ENCODE measurements at places on chromosomes 1 and 21. TPM values are rescaled to one million over a fixed set of nuclear protein-coding genes. Genes with fewer than 3 reads are reported as not detected.
A peak's percentile ranks its signal among the peaks of the same experiment; 100 is the strongest.

DNA sequence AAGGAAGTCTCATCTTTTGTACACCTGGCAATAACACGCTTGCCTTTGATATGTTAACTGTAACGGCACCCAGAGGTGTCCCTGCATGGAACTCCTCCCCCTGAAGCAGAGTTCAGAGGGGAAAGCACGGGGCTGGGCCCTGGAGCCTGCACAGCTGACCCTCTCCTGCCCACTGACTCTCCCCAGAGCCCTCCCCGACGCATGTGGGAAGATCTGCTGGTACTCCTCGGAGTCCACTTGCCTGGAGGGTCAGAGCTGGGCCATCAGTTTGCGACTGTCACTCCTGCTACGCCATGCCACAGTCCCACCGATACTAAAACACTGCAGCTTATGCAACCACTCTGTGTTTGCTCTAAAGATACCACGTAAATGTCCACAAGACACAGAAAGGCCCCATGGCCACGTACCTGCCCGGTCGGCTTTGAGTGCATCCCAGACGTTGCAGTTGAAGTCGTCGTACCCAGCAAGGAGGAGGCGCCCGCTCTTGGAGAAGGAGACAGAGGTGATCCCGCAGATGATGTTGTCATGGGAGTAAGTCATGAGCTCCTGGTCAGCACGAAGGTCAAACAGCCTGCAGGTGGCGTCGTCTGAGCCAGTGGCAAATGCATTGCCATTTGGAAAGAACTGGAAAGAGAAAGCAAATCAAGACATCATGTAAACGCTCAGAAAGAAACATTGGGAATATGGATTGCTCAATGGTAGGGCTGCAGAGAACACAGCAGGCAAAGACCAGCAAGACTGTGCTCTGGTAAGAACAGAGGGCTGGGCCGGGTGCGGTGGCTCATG is 10.6 kb upstream of the NADK start:
- DNase-seq = no peak

GRCh38 chr21:38140207-38140903 is 116.4 kb upstream of the KCNJ15 start:
- DNase-seq = peak; percentile 85

ASAP3 gene
- total RNA-seq = 51.4 TPM

DNA sequence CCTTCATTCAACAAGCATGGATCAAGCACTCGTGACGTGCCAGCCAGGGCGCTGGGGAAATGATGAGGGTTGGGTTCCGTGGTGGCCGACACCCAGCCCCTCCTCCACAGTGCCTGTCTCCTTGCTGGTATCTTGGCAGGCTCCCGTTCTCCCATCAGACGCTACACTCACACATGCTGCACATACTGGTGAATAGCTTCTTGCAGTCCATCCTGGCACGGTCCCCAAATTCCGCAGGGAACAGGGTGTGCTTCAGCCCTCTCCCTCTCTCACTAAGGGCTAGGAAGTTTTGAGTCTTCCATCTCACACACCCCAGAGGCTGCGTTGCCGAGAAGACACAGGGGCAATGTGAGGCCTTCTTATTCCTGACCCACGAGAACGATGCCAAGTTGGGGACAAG is 10.1 kb upstream of the MEF2D start:
- peak; percentile 95 for DNase-seq

- DNase-seq = no peak
Measured at GRCh38 chr1:63142001-63142400, 180.4 kb upstream of the FOXD3 start.

NUAK2 gene
- 1.5 TPM for total RNA-seq

DNA sequence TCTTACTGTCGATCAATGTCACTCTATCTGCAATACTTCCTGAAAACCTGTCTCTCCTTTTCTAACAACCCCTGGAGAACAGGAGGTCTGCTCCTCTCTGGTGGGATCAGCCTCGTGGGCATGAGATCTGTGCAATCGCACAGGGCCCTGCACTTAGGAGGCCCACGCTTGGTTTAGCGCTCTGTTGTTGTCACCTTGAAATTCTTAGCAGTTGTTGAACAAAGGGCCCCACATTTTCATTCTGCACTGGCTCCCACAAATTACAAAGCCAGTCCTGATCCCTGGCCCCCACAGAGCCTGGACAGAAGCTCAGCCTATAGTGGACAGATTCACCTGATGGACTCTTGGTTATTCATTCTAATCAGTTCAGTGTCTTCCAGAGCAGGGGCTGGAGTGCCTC is 18.6 kb downstream of the SPOCD1 start:
- DNase-seq = no peak

- no peak for DNase-seq
Measured at GRCh38 chr1:18642278-18643095, 11.8 kb downstream of the PAX7 start.

DNA sequence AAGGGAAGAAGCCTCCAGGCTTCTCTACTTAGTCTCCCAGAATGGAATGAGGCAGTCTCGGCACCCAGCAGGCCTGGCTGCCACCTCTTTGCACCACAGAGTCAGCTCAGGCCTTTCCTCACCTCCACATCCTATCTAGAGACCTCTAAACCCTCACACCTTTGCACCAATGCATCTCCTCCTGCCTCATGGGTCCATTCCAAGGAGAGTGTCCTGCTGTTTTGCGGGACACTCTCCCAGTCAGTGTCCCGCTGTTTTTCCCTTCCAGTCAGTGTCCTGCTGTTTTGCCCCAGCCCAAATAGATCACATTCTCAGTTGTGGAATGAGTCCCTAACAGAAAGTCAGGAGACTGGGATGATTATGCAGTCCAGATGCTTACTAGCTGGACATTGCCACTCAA is 185.6 kb upstream of the CAMK1G start:
- no peak for DNase-seq

GRCh38 chr1:119974013-119974412 is 77.7 kb upstream of the ADAM30 start:
- no peak for DNase-seq

- DNase-seq = peak; percentile 69
Measured at GRCh38 chr21:44526096-44526997, 13.6 kb downstream of the KRTAP10-1 start.

DNA sequence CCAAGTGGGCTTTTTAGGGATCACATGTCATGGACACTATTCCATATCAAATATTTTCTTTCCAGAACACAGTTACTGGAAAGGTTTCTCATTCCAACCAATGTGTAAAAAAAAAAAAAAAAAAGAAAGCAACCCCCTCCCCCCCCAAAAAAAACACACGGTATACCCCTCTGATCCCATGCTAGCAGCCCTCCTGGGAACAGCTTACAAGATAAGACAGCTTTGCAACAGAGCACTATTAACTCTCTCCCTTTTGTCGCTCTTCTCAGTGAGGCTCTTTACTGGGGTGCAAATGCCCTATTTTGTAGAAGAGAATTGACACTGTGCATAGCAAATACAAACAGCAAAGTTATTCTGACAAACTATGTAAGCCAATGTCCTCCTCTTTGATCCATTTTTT is 161.2 kb downstream of the NTMT2 start:
- no peak for DNase-seq

- DNase-seq = no peak
Measured at GRCh38 chr1:184187097-184187496, 135.6 kb downstream of the TSEN15 start.

GRCh38 chr1:61797045-61797755 is 54.9 kb downstream of the PATJ start:
- no peak for DNase-seq

DNA sequence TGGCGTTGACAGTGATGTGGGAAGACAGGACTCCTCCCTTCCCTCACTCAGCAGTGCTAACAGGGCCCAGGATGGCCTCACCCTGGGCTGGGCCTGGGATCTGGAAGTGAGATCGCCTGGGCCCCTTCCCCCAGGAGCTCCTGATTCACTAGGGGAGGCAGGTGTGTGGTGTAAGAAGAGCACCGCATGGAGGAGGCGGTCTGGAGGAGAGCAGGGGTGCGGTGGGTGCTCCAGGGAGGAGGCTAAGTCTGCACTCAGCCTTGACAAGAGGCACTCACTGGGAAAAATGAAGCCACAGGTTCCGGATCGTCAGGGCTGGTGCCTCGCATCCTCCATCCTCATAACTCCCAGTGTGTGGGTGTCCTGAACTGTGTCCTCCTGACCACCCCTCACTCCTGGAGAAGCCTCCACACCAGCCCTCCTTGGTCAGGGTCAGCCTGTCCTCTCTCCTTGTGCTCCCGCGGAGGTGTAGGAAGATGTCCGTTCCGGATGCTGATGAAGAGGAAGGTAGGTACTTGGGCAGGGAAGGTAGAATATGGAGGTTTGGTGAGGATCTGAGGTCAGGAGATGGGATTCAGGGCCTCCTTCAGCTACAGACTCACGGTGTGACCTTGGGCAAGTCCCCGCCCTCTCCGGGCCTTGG is 142.1 kb upstream of the WNT4 start:
- DNase-seq = no peak

DNA sequence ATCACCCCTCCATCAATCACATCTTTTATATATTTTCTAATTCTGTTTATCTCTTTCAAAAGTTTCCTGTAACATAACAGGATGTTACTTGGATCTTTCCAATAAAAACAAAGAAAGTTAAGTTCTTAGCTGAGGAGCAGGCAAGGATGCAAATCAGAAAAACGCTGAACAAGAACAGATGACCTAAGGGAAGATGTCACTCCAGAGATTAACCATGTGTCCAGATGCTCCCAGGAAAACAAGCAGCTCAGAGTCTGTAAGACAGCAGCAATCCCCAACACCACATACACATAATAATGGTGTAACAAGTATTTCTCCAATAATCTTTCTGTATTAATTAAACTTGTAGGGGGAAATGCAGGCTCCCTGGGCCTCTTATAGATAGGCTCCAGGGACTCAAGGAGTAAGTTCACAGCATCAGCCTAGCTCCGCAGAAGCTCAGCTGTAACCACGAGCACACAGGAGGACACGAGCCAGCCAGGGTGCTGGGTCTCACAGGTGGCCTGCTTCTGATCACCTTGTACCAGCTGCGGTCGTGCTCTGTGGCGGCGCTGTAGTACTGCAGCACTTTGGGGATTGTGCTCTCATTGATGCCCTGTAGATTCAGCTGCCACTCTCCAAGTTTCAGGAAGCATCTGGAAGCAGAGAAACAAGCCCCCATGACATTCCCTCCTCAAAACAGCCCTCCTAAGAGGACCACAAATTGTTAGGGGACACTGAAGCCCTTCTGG is 33.1 kb upstream of the EXOSC10 start:
- no peak for DNase-seq

DNA sequence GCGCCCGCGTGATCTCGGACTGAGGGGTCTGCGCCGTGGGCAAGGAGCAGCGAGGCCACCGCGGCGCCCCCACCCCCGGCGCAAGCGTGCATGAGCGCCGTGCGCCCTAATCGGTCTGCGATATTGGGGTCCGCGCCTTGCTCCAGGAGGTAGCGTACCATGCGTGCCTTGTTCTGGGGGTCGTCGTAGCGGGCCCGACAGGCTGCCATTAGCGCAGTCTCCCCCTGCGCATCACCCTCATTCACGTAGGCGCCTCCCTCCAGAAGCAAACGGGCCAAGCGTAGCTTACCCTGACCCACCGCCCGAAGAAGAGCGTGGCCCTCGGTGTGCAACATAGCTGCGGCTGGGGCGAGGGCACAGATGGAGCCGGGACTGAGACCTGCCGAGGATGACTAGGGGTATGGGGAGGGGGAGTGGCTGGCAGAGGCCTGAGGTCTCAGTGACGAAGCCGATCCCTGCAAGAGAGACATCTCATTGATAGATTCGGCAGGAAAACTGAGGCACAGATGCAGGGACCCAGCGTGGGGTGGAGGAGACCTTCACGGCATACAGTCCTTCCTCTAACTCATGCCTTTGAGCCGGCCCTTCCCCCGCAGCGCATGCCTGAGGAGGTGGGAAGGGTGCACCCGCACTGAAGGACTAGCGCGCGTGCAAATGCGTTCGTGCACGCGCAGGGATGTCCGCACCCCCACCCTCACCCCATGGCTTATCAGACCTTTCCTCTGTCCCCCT is 2.8 kb downstream of the ANKRD34A start:
- DNase-seq = peak; percentile 83

GRCh38 chr1:151897991-151898431 is 11.3 kb downstream of the THEM4 start:
- no peak for DNase-seq

DNA sequence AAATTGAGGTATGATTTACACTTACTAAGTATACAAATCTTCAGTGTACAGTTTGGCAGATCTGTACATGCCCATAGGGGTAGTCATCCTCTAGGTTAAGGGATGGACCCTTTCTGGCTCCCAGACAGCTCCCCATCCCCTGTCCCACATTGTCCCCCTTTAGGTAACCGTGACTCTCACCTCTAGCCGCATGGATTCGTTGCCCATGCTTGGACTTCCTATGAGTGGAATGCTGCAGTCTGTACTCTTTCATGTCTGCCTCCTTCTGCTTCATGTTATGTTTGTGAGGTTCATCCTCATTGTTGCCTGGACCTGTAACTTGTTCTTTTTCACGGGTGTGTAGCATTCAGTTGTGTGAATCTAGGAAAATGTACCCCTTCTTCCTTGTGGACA is 20.3 kb downstream of the SLC37A1 start:
- DNase-seq = no peak

GRCh38 chr1:204680461-204680860 is 5.1 kb downstream of the LRRN2 start:
- no peak for DNase-seq

- no peak for DNase-seq
Measured at GRCh38 chr1:173823781-173824314, 625 bp upstream of the DARS2 start.

All from posterior vena cava (tissue), 2 donors.